ENCODE measurements at places on chromosomes 13 and 19. TPM values are rescaled to one million over a fixed set of nuclear protein-coding genes. Genes with fewer than 3 reads are reported as not detected.

DNA sequence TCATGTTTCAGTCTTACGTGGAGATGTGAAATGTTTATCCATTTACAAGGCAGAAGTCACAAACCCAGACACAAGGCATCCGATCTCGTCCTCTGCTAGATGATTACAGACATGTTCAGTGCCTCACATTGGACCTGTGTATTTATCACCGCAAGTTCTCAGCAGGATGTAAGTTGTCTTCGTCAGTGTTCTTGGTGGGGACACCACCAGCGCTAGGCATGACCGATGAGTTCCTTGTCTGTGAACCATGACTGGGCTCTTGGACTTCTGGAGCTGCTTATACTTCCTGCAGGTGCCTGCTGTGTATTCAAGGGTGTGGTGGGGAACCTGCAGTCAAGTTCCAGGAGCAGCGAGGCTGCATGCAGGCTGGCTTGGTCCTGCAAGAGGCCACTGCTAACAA, 105.4 kb downstream of the URI1 start:
- H3K27me3 ChIP-seq = no peaks in the 10 kb centered on the region
- DNase-seq = no peak
- H3K27ac ChIP-seq = no peak overlapping the region
- no peak overlapping the region for H3K4me3 ChIP-seq
- H3K4me1 ChIP-seq = peaks cover 5% of the 10 kb centered on the region

Gene REXO1
- 72.4 TPM for total RNA-seq

Gene CEACAM19
- not detected for total RNA-seq

Gene PRSS57
- total RNA-seq = not detected

GRCh38 chr13:109547942-109548341, 238.4 kb downstream of the IRS2 start:
- H3K36me3 ChIP-seq = no peaks in the 10 kb centered on the region
- no peak overlapping the region for H3K27ac ChIP-seq
- no peak for DNase-seq
- no peaks in the 10 kb centered on the region for H3K4me1 ChIP-seq

DNA sequence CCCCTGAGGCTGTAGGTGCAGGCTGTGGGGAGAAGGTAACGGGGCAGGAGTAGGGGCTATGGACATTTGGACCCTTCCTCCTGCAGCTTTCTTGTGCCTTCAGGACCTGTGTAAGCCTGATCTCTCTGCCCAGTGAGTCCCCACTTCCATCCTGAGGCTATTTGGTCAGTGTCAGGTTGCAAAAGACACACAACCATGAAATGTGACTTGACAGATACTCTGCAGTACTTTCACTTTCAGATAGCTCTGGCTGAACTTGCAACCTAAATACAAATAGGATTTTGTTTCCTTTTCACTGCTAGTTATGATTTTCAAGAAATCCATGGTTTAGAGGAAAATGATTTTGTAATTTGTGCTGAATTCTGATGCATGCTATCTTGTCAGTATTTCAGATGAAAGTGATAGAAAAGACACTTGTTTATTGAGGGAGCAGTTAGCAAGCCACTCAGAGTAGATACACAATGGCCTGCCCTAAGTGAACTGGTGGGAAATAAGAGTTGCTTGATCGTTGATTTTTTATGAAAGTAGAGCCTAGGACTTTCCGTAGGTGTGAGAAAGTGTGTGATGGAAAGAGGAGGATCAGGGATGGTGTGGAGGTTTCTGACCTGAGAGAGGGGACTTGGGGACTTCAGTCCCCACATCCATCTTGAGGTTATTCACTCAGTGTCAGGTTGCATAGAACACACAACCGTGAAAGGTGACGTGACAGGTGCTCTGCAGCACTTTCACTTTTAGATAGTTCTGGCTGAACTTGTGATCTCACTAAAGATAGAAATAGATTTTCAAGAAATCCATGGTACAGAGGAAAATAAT, 18.1 kb upstream of the EID2 start:
- H3K4me3 ChIP-seq = peak overlapping the region; percentile 18
- H3K27ac ChIP-seq = peak overlapping the region; percentile 29
- H3K4me1 ChIP-seq = peaks cover 16% of the 10 kb centered on the region
- peak; percentile 11 for DNase-seq

Gene CCDC124
- total RNA-seq = 25.0 TPM

All from B cell (primary cell).